Sciatic nerve (tissue), 2 donors: ENCODE measurements at places on chromosomes 7 and 10. TPM values are rescaled to one million over a fixed set of nuclear protein-coding genes. Genes with fewer than 3 reads are reported as not detected.

GRCh38 chr7:134966691-134967090, 19.6 kb upstream of the AGBL3 start:
- DNase-seq = no peak

Gene NACAD
- 12.0 TPM for total RNA-seq

GRCh38 chr7:55515569-55516279, 56.6 kb downstream of the VOPP1 start:
- no peak for DNase-seq

GRCh38 chr10:111102359-111102837, 25.6 kb downstream of the ADRA2A start:
- DNase-seq = no peak

Gene NDUFA5
- 67.4 TPM for total RNA-seq

- DNase-seq = no peak
Measured at GRCh38 chr7:69603351-69603750, 5.1 kb downstream of the AUTS2 start.

Gene C10orf53
- not detected for total RNA-seq

GRCh38 chr7:24831240-24831639, 74.0 kb upstream of the GSDME start:
- DNase-seq = no peak

DNA sequence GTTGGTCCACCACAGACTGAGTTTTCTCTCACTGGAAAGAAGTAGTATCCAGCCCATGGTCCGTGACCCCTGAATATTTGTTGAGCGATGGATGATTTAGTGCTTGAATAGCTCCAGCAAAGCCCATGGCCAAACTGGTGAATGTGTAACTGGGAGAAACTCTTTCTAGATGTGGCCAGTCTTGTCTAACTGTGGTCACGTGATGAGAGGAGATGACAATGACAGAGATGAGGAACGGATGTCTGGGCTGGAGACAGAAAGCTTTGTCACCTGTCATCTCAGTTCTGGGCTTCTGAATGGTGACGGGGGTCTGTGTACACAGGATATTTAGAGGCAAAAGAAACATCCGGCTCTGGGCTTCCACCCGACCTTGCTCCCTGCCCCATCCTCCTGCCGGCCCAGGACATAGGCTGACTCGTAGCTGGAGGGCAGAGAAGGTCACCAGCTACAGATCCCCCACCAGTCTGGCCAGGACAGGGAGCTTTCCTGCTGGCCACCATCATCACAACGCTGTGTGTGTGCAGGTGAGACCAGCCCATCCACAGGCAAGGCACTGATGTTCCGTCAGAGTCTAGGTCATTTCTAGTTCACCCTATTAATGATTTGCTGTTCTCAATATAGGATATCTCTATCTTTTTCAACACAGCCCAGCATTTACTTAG, 152.5 kb upstream of the TNS3 start:
- DNase-seq = no peak

GRCh38 chr7:76023002-76023401, 24.8 kb downstream of the STYXL1 start:
- DNase-seq = no peak

DNA sequence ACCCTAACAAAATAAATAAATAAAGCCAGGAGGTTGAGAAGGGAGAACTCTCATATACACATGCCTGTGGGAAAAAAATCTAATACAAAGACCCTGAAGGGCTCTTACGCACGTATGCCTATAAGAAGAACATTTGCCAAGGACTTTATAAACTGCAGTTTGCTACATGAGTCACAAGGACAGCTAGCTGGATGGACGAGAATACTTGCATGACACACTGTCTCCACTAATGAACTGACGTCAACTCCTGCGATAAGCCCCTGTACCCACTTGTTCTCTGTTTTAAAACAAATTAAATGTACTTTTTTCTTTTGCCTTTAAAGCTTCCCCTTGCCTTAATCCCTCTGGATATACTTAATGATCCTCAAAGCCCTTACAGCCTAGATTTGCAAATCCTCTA, 374.6 kb upstream of the GHITM start:
- DNase-seq = no peak

- DNase-seq = no peak
Measured at GRCh38 chr7:94022550-94022949, 18.4 kb upstream of the BET1 start.

Gene IQCE
- 21.4 TPM for total RNA-seq
